Gastrocnemius medialis (tissue), 4 donors: ENCODE measurements at places on chromosomes 7 and 10. TPM values are rescaled to one million over a fixed set of nuclear protein-coding genes. Genes with fewer than 3 reads are reported as not detected.

The MICU1 gene
- 58.5 TPM for total RNA-seq

GRCh38 chr10:84173501-84173929 lies at the start of gene GPR15LG:
Gene GPR15LG, plus strand, starts transcription at chr10:84173801. Its CDS starts 51 bp downstream, at chr10:84173852.
- no peak within 1 kb of the TSS for H3K27ac ChIP-seq
- DNase-seq: no peak
- H3K4me1 ChIP-seq: no peaks in the 10 kb centered on the region
- H3K27me3 ChIP-seq: no peaks in the 10 kb centered on the region

The GRM3 gene
- total RNA-seq: not detected

The LDB1 gene
- 31.5 TPM for total RNA-seq

- DNase-seq: no peak
- H3K36me3 ChIP-seq: no peaks in the 10 kb centered on the region
- H3K27ac ChIP-seq: no peak within 1 kb of the TSS
- peak within 1 kb of the TSS; percentile 38 for H3K4me3 ChIP-seq
- H3K27me3 ChIP-seq: peaks cover 45% of the 10 kb centered on the region
Observed at GRCh38 chr7:2687881-2688318, at the start of gene AMZ1. Gene AMZ1, plus strand, starts transcription at chr7:2688202. Its CDS starts 12,250 bp downstream, at chr7:2700452.

- H3K27me3 ChIP-seq: no peaks in the 10 kb centered on the region
- no peak overlapping the region for H3K4me3 ChIP-seq
Observed at GRCh38 chr10:6207658-6208057, 4.9 kb downstream of the PFKFB3 start.

DNA sequence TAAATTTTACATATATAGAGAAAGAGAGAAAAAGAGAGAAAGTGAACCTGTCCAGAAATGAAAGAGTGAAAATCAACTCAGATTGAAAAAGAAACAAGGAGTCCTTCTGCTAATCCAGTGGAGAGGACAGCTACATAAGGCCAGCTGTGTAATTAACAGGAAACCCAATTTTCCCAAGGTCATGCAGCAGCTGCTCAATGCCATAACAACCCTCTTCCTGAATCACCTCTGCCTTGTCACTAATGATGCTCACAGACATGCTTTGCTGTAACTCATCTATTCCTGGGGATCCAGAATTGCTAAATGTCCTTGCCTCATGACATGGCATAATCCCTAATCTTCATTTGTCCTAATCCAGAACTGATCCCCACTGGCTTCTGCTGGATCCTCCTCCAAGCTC lies 288.6 kb downstream of the NEBL start:
- H3K4me1 ChIP-seq: no peaks in the 10 kb centered on the region
- H3K36me3 ChIP-seq: no peaks in the 10 kb centered on the region
- no peak for DNase-seq

DNA sequence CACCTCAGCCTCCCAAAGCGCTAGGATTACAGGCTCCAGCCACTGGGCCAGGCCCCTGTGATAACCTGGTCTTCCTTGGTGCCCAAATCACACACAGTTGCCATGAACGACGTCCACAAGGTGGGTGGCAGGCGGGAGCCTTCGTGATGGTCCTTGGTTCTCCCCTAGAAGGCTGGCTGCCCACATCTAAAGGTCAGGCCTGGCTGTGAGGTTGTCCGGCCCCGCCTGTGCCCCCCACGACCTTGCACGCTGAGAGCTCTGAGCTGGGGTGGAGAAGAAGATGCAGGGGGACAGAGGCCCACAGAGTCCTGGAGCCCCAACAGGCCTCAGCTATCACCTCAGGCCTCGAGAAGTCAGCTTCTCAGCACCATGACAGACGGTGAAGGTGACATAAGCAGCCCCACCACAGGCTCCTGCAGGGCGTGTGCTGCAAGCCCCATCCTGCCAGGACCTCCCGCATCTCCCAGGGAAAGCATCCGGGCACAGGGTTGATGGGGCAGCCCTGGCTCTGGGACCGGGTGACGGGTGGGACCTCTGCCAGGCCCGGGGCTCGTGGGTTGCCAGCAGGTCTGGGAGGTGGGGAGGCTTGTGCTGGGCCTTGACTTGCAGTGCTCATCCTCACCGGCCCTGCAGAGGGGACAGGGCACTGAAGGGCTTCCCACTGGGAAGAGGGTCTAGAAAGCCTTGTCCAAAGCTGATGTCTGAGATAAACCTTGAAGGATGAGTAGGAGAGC lies 217.4 kb downstream of the WDR37 start:
- no peaks in the 10 kb centered on the region for H3K27me3 ChIP-seq
- no peak overlapping the region for H3K27ac ChIP-seq
- H3K4me1 ChIP-seq: no peaks in the 10 kb centered on the region
- H3K4me3 ChIP-seq: no peak overlapping the region
- H3K36me3 ChIP-seq: no peaks in the 10 kb centered on the region

The GARIN1A gene
- 0.13 TPM for total RNA-seq

The LRRC18 gene
- not detected for total RNA-seq

DNA sequence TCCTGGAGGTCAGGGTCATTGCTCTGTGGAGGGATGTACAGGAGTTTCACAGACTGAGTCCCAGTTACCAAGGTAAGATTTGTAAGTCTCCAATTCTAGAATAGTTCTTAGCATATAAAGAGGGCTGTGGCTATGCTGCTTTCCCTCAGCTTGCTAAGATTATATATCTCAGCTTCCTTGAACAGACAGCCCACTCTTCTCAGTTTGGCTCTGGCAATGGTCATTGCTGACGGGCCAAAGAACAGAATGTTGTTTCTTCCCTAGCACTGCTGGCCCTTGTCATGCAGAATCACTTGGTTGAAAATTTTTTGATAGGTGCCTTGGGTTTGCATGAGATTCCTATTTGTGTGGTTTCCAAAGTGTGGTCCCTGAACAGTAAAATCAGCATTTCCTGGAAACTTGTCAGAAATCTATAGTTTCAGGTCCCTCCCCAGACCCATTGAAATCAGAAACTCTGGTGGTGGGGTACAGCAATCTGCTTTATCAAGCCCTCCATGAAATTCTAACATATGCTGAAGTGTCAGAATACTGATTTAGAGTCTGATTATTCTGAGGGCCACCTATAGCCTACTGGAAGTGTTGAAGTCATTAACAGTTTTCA lies 38.2 kb downstream of the NRBF2 start:
- H3K4me3 ChIP-seq: no peak overlapping the region
- H3K36me3 ChIP-seq: peaks cover 23% of the 10 kb centered on the region
- H3K4me1 ChIP-seq: peaks cover 8% of the 10 kb centered on the region

DNA sequence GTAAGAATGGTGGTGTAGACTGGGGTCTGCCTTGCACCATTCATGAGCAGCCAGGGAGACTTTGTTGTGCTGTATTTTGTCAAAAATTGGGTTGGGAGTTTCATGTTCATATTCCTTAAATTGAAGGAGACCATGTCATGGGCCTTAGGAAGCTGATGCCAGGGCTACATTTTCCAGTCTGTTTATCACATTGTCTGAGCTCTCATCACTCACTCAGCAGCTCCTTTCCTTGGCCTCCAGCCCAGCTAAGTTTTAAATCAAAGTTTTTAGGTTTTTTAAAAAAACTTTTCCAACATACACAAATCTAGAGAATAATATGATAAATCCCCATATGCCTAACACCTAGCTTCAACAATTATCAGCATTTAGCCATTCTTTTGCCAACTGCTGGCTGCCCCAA lies 12.6 kb upstream of the FAM13C start:
- no peak overlapping the region for H3K27ac ChIP-seq
- H3K27me3 ChIP-seq: no peaks in the 10 kb centered on the region
- H3K36me3 ChIP-seq: no peaks in the 10 kb centered on the region
- H3K4me1 ChIP-seq: no peaks in the 10 kb centered on the region
- no peak overlapping the region for H3K4me3 ChIP-seq
